ENCODE measurements at places on chromosomes 5 and 9. TPM values are rescaled to one million over a fixed set of nuclear protein-coding genes. Genes with fewer than 3 reads are reported as not detected.

The ZCCHC7 gene
- polyA plus RNA-seq, result 7.2 TPM

- no peak for DNase-seq
Measured at GRCh38 chr9:113261917-113262671, 13.3 kb downstream of the CDC26 start.

DNA sequence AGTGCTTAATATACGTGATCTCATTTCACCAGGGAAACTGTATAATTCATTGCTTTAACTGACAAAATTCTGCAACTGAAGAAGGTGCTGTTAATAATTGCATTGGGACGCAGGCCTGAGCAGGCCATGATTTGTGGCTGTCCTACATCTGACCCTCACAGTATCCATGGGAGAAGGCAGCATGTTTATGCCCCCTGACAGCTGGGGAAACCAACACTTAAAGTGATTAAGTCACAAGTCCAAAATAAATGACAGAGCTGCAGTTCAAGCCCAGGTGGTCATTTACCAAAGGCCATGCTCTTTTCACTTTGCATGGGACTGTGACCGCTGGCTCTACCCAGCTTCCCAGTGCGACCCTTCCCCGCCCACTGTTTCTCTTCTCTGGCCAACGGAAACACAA is 30.5 kb upstream of the KCNMB1 start:
- peak; percentile 53 for DNase-seq

DNA sequence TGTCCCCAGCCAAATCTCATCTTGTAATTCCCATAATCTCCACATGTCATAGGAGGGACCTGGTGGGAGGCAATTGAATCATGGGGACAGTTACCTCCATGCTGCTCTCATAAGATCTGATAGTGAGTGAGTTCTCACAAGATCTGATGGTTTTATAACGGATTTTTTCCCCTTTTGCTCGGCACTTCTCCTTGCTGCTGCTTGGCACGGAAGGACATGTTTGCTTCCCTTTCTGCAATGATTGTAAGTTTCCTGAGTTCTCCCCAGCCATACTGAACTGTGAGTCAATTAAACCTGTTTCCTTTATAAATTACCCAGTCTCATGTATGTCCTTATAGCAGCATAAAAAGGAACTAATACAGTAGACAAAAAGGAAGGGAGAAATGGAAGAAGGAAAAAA is 76.7 kb upstream of the CCNG1 start:
- DNase-seq, result no peak

The CLTA gene
- 331 TPM for polyA plus RNA-seq

The ANKRD18A gene
- 2.4 TPM for polyA plus RNA-seq

DNA sequence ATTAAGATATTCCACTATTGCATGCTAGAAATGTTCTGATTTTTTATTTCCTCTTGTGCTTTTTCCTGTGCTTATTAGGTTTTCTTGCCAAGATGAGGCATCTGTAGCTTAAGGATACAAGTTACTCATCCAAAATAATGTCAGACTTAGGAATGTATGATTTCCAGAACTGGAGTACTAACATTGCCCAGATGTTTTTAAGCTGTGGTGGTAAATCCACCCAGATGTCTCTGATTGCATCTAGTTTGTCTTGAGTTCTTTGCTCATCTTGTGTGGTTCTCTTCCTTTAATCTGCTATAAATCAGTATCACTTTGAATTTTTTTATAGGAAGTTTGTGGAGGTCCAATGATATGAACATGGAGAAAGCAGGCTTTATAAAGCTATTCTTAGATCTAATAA is 337.5 kb upstream of the ZNF608 start:
- no peak for DNase-seq

GRCh38 chr5:148915224-148915817 is 88.9 kb downstream of the ADRB2 start:
- no peak for DNase-seq

DNA sequence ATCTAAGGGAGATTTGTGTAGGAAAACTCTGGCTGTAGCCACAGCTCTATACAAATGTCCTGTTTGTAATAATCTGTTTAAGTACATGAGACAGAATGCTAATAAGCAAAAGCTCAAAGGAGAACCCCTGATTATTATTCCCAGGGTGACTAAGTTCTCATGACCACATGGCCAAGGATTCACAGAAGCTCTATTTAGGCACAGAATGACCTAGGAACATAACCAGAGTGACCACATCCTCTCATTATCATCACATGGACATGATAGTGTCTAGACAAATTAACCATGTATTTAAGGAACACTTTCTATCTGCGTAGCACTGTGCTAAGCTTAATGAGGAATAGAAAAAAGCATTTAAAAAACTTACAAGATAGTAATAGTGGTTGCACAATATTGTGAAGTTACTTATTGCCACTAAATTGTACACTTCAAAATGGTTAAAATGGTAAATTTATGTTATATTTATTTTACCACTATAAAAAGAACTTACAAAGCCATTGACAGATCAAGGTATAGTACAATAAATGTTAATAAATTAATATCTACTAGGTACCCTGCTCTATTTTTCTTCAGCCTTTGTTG is 56.3 kb downstream of the STX17 start:
- no peak for DNase-seq

DNA sequence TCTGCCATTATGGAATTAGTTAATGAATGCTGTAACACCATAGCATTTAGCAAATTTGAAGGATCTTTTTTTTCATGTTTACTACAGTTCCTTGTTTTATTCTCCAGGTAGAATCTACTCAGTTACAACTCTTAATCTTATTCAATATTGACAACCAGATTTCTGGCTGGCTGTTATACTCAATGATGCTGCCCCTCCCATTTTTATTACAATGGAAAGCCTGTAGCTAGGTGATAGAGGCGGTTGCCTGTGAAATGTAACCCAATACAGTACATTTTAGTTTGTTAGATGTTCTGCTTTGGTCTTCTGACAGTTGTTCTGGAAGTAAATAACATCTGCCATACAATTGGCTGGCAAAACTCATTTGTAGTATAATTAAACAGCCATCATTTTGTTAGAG is 294.2 kb downstream of the DMRTA1 start:
- no peak for DNase-seq

DNA sequence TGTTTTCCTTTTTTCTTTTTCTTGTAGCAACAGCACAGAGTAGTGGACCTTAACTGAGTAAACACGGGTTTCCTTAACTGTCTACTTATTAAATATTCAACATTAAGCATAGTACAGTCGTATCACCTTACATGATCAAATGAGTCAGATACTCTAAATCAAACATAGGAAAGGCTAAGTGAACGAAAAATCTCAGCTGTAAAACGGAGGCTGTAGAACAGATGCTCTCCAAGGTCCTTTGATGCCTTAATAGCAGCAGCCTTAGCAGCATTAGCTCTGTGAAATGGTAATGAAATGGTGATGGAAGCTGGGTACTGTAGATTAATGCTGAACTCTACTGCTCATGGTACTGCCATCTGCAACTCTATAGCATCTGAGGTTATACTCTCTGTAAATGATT is 1433.3 kb upstream of the C9orf72 start:
- DNase-seq, result peak; percentile 12

The PDCD1LG2 gene
- 1.5 TPM for polyA plus RNA-seq

GRCh38 chr9:113299800-113300292 is 3.3 kb downstream of the RNF183 start:
- peak; percentile 86 for DNase-seq

DNA sequence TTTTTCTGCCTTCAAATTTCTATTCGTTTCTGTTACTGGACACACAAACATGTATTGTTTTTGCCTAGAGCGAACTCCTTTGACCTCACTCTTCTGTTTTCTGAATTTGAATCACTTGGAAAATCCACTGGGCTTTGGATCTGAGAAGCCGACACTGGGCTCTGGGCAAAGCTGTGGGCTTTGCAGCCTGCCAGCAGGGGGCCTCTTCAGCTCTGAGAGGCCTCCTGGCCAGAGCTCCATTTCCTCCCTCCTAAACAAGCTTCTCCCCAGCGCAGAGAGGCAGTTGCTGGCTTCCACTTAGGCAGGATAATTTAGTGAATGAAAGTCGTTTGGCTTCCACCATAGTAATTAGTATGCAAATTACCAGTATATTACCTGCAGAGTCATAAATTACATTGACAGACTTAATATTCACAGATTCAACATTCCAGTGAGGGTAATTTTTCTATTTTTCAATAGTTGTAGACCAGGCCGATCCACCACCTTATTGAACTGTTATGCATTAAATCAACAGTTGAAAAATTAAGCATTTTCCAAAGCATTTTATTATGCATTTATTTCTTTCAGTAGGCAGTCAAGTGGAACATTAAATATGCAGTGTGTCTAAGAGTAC is 104.0 kb upstream of the ZNF366 start:
- peak; percentile 87 for DNase-seq

DNA sequence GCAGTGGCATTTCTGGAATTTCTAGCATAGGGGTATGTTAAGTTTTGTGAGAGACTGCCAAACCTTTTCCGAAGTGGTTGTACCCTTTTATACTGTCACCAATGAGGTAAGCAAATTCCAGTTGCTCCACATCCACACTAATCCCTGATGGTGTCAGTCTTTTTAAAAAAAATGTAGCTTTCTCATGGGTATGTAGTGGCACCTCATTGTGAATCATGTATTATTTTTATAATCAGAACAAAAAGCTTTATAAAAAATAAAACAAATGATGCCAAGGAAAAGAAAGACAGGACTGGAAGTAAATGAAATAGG is 93.4 kb upstream of the CLINT1 start:
- DNase-seq, result no peak

DNA sequence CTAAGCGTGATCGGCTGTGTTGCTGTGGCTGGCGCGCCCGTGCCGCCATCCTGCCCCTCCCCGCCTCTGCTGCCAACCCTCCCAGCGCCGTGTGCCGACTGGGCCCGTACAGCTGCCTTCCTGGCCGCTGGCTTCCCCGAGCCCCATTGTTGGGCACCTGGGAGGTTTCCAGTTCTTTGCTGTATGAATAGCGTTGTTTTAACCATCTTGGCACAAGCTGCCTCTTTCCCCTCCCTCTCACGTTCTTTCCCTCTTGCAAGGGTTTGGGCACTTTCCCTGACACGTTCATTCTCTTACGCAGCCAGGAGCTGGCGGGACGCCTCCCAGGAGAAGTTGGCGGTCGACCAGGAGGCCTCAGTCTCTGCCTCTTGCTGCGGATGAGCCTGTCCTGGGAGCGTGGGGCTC is 43.1 kb upstream of the RXRA start:
- DNase-seq, result no peak

DNA sequence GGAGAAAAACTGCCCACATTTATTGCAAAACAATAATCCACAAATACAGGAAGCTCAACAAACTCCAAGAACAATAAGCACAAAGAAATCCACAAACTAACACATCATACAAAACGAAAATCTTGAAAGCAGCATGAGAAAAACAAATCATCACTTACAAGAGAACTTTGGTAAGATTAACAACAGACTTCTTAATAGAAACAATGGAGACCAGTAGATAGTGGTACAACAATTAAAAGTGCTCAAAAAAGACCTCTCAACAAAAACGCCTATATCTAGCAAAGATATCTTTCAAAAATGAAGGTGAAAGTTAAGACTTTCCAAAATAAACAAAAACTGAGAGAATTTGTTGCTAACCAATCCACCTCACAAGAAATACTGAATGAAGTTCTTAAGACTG is 38.4 kb downstream of the CDKL3 start:
- no peak for DNase-seq

- DNase-seq, result peak; percentile 37
Measured at GRCh38 chr9:127132921-127133647, 10.6 kb upstream of the ANGPTL2 start.

DNA sequence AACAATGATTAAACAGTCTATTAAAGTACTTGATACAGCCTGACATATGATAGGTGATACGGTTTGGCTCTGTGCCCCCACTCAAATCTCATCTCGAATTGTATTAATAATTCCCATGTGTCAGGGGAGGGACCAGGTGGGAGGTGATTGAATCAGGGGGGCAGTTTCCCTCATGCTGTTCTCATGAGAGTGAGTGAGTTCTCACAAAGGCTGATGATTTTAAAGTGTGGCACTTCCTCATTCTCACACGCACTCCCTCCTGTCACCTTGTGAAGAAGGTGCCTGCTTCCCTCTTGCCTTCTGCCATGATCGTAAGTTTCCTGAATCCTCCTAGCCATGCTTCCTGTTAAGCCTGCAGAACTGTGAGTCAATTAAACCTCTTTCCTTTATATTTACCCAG is 40.1 kb upstream of the TARS1 start:
- no peak for DNase-seq

The SLC34A1 gene
- 211 TPM for polyA plus RNA-seq

DNA sequence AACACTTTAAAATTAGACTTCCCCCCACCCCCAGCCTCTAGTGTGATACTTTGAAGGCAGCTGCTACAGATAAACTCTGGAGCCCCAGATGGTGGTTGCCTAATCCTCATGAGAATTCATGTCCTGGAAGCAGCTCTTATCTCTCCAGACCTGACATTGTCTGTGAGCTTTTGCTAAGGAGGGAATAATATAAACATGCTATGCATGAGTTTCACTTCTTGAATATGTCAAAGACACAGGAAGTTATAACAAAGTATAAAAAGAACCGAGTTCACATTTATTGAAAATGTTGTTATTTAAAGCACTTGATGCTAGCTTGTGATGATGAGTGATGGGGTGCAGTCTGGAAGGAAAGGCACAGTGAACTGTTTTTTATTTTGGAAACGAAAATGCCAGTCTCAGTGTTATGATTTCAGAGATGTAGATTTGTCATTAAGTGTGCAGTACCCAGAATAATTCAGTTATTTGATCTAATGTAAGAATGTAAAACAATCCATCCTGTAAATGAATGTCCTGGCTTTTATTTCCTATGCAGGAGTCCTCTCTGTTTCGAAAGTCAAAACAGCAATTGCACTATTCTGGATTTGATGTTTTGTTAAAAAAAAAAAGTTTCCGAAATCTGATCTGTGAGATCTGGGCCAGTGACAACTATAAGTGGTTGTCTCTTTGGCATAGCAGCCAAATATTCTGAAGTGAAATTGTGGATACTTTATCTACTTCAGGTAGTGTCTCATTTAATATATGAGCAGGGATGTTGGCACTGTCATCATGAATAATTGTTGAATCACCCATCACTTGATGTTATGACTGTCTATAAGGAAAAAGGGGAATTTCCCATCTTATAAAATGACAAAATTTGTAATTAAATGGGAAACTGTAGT is 77.0 kb downstream of the ZCCHC7 start:
- no peak for DNase-seq

Measured in kidney (tissue), 22 donors.